M059J (cell line): ENCODE measurements at places on chromosomes 5 and 9. TPM values are rescaled to one million over a fixed set of nuclear protein-coding genes. Genes with fewer than 3 reads are reported as not detected.

The HMMR gene
- total RNA-seq: 57.0 and 74.7 TPM in 2 replicates

The GHR gene
- total RNA-seq: 0.05 and 0.57 TPM in 2 replicates

The NOL6 gene
- 30.2 and 39.3 TPM in 2 replicates for total RNA-seq

The KCTD16 gene
- total RNA-seq: 0.10 TPM in 1 of 2 replicates, not detected in the other

The ENTPD2 gene
- not detected in 2 replicates for total RNA-seq

DNA sequence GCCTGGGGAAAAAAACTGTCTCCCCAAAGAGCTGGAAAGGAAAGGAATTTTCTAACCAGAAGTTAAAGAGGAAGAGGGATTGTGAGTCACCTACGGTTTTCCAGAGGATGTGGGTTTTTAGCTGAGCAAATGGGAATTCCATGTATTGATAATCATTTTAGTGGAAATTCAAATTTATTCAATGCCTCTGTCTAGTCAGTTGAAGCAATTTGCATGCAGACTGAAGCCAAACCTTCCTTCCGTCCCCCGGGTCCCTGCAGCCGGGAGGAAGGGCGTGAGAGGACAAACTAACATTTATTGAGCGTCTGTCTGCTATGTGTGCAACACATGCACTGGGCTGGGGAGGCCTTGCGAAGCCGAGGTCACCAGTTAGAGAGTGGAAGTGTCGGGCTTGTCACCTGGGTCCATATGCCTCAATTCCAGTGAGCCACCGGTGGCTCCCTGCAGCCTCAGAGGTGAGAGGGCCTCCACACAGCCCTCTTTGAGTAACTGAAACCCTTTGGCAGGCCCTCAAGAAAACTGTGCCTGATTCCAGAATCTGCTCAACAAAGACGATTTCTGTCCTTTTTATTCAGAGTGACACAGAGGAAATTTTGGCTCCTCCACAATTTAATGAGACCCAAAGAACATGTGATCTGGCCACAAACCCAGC, 70.3 kb downstream of the COL27A1 start:
- DNase-seq: peak; percentile 73

GRCh38 chr5:153896701-153897100, 142.0 kb downstream of the FAM114A2 start:
- DNase-seq: peak; percentile 88

GRCh38 chr9:2727966-2728613, 10.8 kb downstream of the KCNV2 start:
- DNase-seq: peak; percentile 80

GRCh38 chr5:137340881-137341280, 158.2 kb downstream of the SPOCK1 start:
- DNase-seq: no peak

GRCh38 chr9:94761481-94761880, 35.0 kb downstream of the AOPEP start:
- DNase-seq: peak; percentile 26

- DNase-seq: no peak
Measured at GRCh38 chr5:106116682-106117081, 1554.1 kb downstream of the EFNA5 start.

DNA sequence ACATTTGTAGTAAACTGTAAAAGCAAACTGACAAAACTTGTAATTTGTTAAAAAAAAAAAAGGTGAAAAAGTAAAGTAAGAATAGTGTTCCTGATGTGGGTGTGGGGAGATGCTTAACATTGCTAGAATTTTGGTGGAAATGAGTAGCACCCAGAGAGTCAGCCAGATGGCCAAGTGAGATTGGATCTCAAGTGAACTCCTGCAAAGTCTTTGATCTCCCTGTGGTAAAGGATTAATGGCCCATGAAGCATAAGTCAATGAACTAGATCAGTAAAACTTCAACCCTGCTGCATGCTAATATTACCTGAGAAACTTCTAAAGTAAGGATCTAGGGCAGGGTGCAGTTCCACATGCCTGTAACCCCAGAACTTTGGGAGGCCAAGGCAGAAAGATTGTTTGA, 19.0 kb upstream of the FAM169A start:
- DNase-seq: peak; percentile 12
